ENCODE measurements at places on chromosomes 11 and 22. TPM values are rescaled to one million over a fixed set of nuclear protein-coding genes. Genes with fewer than 3 reads are reported as not detected.

DNA sequence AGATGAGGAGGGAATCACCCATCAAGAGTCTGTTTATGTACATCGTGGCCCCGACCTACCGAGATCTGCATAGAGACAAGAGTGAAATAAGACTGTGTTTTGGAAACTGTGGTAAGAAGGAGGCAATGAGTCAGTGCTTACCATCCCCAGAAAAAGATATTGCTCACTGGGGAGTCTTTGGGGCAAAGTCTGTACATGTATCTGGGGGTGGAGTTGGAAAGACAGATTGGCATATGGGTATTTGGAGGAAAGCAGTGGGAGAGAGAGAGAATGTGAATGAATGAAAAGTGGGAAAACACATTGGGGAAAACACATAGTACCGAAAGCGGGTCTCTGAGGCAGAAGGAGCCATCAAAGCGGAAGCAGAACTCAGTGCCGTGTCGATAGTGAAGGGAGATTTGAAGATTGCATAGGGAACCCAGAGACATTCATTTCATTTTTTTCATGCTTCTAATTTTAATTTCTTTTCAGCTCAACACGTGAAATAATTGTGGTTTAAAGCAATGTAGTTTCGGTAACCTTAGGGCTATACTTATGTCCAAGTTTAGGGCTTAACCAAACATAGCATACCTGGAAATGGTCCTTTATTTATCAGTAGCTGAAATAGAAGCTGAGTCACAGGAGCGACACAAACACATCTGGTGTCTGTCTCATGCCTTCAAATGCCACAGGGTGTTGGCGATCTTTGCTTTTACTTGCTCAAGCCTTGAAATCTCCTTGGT is 98.6 kb upstream of the CD44 start:
- ATAC-seq, result peak; percentile 84

DNA sequence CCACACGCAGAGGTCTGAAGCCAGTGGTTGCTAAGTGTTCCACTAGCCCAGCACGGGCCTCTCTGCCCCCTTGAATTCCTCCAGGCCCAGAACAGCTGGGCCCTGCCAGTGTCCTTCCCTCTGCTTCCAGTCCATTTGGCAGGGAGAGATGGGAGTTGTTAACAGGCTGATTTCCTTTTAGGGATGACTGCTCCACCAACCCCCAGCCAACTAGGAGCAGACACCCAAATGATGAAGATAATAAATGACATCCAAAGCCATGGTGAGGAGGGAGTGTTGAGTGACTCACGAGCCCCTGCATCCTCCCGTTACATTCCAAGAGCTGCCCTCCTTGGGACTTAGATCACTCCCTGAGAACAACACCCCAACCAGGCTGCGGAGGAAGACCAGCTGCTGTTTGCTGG is 20.6 kb downstream of the PARVA start:
- ATAC-seq, result peak; percentile 20

The FOLR1 gene
- 0.96 TPM for total RNA-seq

DNA sequence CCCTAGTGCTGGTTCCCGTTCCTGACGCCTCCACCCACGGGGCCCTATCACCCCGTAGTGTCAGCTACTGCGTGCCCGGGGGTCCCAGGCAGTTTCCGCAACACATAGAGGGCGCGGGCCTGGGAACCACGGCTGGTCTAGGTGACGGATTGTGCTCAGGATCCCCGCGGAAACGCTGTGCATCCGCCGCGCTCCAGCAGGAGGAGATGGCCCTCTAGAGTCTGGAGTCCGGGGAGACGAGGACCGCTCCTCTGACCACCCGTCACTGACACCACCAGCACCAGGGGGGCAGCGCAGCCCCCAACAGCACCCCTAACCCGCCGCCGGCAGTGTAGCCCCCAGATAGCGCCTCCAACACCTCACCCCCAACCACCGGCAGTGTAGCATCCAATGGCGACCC is 4.4 kb upstream of the RFPL3 start:
- ATAC-seq, result no peak

GRCh38 chr11:114886644-114887265 is 208.4 kb downstream of the NXPE2 start:
- ATAC-seq, result peak; percentile 90

DNA sequence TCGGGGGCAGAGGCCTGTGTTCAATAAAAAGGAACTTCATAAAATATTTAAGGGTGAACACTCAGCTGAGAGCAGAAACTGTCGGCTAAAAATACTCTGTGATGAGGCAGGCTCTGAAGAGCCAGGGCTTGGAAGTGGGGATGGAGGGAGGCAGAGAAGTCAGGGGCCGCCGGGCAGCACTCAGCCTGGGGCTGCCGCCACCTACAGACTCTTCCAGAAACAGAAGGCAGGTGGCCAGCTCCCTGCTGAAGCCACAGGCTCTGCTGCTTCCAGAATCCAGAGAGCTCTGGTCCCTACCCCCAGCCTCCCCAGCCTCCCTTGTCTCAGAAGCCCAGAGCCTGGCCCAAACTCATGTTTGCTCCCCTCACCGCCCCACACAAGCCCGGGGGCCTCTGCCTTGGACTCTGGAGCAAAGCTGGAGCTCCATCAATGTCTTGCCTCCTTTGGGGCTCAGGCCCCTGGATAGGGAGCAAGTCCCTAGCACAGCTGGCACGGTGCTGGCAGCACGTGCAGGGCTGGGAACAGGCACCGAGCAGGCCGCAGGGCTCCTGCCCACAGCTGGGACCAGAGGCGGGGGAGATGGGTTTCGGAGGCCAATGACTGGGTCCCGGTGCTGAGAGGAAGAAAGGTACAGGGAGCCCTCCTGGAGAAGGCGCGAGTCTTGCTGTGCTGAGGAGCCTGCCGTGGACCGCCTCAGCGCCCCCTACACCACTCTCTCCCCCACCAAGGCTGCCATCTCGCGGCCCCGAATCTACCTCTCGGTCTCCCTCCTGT is 8.2 kb downstream of the LRFN4 start:
- ATAC-seq, result no peak

DNA sequence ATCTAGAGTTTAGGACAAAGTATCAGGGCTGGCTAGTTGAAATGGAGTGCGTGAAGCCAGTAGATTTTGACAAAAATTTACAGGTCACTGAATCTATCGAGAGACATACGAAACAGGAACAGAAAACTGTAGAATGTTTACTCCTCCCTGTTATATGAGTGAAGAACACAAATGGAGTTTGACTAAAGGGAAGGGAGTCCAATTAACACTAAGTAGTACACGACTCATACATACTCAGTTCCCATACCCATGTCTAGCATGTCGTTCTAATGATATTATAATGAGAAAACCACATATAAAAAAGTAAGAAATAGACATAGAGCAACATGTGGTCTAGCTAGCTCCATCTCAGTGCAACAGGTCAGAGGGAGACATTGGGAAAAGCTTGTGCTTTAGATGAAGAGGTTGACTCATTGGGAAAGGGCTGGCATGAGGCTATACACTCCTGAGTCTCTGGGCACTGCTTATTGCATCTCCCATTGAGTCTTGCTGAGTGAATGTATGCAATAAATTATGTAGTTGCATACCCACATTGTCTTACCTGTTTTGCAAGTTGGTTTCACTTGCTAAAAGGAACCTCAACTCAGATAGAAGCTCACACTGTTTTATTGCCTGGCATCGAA is 43.5 kb downstream of the CD44 start:
- peak; percentile 45 for ATAC-seq

The GDPD5 gene
- 1.0 TPM for total RNA-seq

DNA sequence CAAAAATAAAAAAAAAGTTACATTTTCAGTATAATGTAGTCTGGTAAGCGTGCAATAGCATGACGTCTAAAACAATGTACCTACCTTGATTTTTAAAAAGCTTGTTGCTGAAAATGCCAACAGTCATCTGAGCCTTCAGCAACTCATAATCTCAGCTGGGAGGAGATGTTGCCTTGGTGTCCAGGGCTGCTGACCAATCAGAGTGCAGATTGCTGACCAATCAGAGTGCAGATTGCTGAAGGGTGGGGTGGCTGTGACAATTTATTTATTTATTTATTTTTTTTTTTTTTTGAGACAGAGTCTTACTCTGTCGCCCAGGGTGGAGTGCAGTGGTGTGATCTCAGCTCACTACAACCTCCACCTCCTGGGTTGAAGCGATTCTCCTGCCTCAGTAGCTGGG is 17.8 kb downstream of the ZBED4 start:
- ATAC-seq, result no peak

The KCTD14 gene
- total RNA-seq, result 2.3 TPM

The TP53I11 gene
- total RNA-seq, result 18.1 TPM

GRCh38 chr11:45024846-45025588 is 74.3 kb upstream of the TP53I11 start:
- no peak for ATAC-seq

- ATAC-seq, result no peak
Observed at GRCh38 chr22:27991586-27992293, 72.7 kb upstream of the PITPNB start.

- no peak for ATAC-seq
Observed at GRCh38 chr11:8757533-8757932, 74.9 kb downstream of the RPL27A start.

DNA sequence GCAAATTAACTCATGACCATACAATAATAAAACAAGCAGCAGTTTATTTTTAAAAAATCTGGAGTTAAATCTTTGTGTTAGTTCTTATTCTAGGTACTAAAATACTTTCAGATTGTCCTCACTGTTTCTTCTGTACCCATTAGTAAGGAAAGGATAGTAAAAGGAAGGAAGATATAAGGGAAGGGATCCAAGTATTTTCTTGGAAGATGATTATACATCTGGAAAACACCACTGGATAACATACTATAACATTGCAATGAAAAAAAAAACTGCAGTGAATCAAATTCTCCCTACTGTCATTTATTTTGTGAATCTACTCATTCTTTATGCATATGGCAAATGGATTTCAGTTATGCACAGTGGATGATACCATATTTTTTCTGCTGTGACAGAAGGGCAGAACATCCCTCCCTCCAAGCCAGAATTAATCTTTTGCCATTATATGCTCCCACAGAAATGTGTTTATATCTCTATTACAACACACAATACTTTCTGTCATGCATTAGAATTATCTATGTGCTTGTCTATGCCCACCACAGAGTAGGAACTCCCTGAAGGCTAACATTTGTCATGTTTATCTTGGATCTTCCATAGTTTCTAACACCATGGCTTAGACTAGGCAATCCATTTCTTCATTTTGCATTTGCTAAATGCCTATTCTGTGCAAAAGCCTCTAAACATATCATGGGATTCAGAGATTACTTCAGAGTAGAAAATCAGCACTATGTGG is 282.3 kb upstream of the CTSC start:
- ATAC-seq, result no peak

The OR6X1 gene
- total RNA-seq, result not detected

DNA sequence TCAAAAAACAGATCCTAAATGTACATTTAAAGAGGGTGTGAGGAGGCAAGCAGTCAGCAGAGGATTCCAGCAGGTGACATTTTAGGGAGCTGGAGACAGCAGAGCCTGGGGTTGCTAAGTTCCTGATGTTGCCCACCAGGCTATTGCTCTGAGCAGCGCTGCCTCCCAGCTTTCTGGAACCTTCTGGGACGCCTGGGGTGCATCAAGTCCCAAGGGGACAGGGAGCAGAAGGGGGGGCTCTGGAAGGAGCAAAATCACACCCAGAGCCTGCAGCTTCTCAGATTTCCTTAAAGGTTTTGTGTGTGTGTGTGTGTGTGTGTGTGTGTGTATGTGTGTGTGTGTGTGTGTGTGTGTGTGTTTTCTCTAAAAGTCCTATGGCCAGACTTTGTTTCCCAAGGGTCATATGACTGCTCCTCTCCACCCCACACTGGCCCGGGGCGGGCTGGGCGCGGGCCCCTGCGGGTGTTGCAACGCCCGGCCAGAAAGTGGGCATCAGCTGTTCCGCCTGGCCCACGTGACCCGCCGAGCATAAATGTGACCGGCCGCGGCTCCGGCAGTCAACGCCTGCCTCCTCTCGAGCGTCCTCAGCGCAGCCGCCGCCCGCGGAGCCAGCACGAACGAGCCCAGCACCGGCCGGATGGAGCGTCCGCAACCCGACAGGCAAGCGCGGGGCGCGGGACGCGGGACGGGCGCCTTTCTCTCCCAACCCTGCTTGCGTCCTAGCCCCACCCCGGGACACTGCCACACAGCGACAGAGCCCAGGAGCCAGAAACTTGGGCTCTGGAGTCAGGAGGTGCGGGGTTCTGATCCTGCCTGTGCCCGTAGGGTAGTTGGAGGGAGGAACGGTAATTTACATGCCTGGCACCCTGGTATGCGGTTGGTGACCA is at the start of gene HMOX1:
Gene HMOX1, plus strand, starts transcription at position 560 of the 887 bp plus-strand sequence. Its CDS starts 78 bp downstream, at position 638.
- peak; percentile 66 for ATAC-seq

GRCh38 chr11:96062134-96062533 is 138.2 kb upstream of the MTMR2 start:
- peak; percentile 56 for ATAC-seq

The MS4A4A gene
- 0.24 TPM for total RNA-seq

The SLCO2B1 gene
- total RNA-seq, result 9.7 TPM

The CEP126 gene
- total RNA-seq, result 1.2 TPM

- no peak for ATAC-seq
Observed at GRCh38 chr11:87150936-87151335, 113.2 kb downstream of the TMEM135 start.

DNA sequence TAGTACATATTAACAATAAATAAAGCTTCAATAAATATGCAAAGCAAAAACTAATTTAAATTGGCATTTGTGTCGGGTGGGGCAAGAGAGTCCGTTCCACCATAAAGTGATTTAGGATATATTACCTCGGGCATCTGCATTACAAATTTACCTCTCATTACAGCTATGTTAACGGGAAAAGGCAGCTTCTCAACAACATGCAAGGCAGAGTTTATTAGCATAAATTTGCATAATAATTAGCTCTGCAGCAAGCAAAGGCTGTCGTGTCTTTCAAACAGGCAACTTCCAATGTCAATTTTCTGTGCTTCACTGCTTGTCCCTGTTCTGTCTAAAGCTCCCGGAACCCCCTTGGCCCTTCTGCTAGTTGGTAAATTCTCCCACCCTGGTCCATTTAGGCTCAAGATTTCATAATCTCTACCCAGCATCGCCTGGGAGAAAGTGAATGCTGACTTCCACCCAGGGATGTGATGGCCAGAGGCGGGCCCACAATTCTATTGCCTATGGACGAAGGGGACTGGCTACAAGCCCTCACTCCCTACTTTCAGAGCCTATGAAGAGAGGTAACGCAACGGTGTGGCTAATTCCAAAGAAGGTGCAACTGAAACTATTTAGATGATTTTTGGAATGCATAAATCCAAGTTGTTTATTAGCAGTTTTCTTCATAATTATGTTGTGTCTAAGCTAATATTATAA is 462.1 kb downstream of the OPCML start:
- ATAC-seq, result no peak

The DRD4 gene
- total RNA-seq, result 0.16 TPM

DNA sequence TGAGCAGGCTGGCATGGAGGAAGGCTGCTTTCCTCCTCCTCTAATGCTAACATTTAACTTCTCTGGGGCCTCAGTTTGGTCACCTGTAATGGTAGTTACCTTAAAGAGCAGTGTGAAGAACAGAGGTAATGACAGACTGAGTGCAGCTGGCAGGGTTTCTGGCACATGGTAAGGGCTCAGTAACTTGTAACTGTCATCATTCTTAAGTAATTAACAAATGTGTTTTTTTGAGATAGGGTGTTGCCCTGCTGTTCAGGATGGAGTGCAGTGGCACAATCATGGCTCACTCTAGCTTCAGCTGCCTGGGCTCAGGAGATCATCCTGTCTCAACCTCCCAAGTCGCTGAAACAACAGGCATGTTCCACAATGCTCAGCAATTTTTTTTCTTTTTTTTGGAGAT is 242.0 kb upstream of the SYN3 start:
- no peak for ATAC-seq

The OR5P2 gene
- not detected for total RNA-seq
